ENCODE measurements at places on chromosomes 12 and 14. TPM values are rescaled to one million over a fixed set of nuclear protein-coding genes. Genes with fewer than 3 reads are reported as not detected.

MSRB3 gene
- polyA plus RNA-seq: 48.6 TPM

DNA sequence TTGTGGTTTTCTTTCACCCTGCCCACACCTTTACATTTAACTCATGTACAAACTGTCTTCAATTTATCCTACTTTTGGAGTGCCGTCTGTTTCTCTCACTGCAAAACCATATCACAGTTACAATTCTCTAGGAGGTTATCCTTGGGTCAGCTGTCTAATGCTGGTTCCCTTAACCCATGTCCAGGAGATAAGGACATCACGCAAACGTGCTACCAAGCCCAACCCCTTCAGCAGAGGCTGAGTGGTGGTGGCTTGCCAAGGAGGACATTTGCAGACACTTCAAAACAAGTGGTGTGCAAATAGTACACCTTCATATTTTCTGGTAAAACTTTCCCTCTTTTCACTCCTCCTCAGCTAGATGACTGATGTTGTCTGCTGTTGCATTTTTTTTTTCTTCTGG, 167.9 kb downstream of the PAX9 start:
- DNase-seq: no peak

- DNase-seq: no peak
Observed at GRCh38 chr14:104284107-104284592, 145.8 kb downstream of the KIF26A start.

DLGAP5 gene
- polyA plus RNA-seq: 8.6 TPM

ANKS1B gene
- polyA plus RNA-seq: 2.3 TPM

PCED1B gene
- polyA plus RNA-seq: 0.47 TPM

MAP1LC3B2 gene
- 4.9 TPM for polyA plus RNA-seq

TCL1B gene
- 0.11 TPM for polyA plus RNA-seq

GRCh38 chr14:35140718-35141581, 18.6 kb downstream of the PRORP start:
- DNase-seq: no peak

GRCh38 chr14:57189070-57189469, 79.6 kb downstream of the EXOC5 start:
- DNase-seq: peak; percentile 8

DNA sequence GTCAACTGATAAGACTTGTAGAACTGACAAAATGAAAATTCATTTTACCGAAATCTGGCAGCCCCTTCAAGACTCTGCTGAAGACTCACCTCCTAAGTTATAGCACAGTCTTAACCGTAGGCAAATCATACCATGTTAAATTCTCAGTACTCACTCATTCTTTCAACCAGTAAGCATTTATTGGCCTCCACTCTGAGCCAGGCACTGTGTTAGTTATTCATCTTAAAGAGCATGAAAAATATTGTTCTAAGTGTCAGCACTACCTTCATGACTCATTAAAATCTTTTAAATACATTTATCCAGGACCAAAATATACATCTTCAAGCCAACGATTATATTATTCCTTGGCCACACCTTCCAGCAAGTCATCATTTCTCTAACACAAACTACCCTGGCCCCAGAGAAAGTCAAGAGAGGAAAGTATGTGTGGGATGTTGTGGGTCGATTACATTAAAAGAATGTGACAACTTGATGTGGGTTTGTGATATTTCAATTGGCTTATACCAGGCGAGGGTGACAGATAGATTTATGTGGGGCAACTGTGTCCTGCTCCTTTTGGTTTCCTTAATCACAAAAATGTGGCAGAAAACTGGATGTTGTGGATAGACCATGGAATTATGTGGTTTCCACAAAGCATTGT, 55.0 kb downstream of the TMEM30B start:
- DNase-seq: no peak

SYNDIG1L gene
- 0.05 TPM for polyA plus RNA-seq

DNA sequence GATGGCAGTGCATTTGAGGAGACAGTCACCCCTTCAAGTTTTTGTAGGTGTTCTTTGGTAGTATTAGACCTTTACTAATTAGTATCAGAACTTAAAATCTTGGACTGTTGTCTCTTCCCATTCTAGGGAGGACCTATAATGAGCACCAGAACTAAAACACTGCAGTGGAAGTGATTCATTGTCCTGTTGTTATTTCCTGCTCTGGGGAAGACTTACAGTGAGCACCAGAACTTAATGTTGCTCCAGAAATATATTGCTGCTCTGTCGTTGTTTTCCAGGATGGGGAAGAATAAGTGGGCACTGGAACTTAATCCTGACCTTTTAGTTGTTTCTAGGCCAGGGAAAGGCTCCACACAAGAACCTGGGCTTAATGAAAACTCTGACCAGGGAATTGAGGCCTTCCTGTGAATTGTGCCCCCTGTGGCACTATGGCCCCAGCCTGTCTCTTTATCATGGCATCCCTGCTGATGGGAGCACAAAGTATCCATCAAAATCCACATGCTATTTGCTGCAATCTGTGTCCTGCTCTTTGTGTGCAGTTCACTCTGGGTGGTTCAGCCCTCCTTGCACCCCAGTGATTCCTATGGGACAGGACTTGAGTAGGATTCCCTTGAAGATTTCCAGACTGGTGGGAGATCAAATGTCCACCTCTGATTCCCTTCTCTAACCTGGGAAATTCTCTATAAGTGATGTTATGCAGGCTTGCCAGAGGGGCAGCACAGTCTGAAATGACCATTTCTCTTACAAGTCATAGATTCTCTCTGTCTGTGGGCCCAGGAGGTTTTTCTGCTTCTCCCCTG, 175.8 kb downstream of the PAWR start:
- no peak for DNase-seq

DNA sequence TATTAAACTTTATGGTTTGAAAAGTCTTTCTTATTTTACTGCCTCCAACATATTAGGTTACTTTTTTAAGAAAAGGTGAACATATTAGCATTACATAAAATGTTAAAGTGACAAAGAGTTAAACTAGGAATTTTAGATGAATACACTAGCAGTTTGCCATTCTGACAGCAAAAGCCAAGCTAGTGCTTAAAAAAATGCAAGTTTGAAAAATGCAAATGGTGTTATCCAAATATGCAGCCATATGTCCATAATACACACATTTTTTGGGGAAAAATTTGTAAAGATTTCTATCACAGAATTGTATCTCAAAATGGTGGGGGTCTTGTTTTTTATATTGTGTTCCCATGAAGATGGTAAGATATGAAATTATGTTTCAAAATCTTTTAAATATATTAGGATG, 466.1 kb downstream of the FOXG1 start:
- no peak for DNase-seq

DNA sequence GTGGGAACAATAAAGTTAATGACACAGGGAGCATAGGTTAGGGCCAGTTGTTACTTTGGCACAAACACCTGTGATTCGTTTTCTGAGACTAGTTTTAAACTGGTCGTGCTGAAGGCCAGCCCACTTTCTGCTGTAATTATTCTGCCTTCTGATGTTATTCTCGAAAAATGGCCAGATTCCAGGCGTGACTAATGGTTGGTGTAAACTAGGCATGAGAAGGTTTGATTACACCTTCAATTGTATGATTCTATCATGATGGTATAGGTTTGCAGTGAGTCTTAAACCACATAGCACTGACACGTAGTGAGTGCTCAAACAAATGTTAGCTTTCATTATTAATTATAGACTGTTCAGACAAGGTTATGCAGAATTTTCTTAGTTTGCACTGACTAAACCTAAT, 39.0 kb downstream of the CKB start:
- DNase-seq: no peak

EIF2B2 gene
- polyA plus RNA-seq: 50.7 TPM
